ENCODE measurements at places on chromosomes 5 and 9.

DNA sequence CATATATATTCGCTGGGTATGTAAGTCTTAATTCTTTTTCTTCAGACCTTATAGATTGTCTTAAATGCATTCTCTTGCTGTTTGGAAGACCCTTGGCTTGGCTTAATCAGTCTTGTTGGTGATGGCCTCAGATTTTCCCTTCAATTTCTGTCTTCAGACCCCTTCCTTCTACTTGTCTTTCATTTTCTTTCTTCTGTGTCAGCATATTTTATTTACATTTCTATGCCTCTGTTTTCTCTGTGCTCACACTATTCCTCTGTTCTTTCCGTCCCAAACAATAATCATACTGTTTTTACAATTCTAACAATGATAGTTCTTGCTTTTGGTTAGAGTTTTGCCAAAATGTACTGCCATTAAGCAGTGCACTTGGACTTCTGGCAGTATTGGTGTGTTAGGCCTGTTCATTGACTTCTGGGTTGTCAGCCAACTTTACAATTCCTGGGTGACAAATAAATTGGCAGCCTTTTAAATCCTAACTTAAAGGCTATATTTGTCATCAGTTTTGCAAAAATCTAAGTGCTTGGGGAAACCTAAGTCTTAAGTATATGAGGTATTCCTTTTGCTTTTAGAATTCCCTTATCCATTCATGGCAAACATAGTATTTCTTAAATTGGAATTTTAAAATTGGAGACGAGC lies 8.0 kb downstream of the SRFBP1 start:
- no peak for DNase-seq

GRCh38 chr5:73764586-73764985 lies 138.6 kb downstream of the ARHGEF28 start:
- no peak for DNase-seq

DNA sequence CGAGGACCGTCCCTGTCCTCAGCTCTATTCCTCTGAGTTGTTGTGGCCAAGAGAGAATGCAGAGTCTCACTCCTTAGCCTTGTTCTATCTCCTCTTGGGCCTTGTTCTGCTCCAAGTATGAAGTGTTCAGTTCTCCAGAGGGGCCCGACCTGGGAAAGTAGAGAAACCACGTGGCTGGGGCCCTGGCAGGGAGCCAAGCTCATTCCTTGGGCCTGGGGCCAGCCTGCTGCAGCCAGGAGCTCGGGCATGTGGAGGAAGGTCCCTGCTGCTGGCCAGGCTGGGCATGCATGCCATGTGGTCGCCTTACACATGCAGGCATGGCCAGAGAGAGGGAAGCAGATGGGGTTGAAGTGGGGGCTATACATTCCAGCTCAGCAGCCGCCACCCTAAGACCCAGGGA lies 60.7 kb downstream of the COL27A1 start:
- no peak for DNase-seq

- no peak for DNase-seq
These were observed 97.6 kb downstream of the MTX3 start for GRCh38 chr5:79893485-79893884.

Data from CD8-positive, alpha-beta T cell (primary cell).